ENCODE measurements at places on chromosomes 2 and 18.

- DNase-seq: no peak
Observed at GRCh38 chr2:10318345-10318744, 15.6 kb downstream of the HPCAL1 start.

GRCh38 chr2:127145280-127145895 lies 38.4 kb upstream of the BIN1 start:
- no peak for DNase-seq

GRCh38 chr2:69173706-69174105 lies 160.7 kb downstream of the ANTXR1 start:
- no peak for DNase-seq

DNA sequence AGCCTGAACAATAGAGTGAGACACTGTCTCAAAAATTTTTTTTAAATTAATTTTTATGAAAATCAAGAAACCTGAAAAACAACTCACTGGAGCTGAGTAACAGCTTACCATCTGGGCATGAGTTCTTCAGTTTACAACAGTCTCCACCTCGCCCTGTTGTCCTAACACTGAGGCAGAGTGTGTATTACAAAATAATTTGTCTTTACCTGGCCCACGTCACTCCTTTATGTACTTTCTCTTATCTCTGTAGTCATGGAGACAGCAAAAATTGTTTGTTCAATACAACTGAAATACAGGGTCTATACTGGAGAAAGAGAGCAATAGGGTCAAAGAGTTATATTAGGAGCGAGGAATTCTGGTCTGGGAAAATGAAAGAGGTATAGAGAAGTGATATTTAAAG lies 48.1 kb downstream of the CYTIP start:
- no peak for DNase-seq

- no peak for DNase-seq
Observed at GRCh38 chr2:232417489-232417888, 10.8 kb downstream of the ALPG start.

DNA sequence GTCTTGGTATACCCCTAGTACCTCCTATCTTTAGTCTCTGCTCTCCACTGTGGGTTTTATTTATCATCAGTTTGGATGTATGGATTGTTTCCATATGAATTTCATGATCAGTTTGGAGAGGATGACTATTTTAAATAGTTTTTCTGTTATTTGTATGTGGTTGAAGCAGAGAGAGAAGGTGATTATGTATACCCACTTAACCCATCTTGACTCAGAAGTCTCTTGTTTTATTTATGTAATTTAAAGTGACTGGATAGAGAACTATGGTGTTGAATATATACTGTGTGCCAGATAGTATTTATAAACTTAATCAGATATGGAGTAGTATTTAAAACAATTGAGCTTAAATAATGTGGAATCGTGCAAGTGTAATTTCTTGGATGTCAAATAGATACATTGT lies 39.9 kb downstream of the SMAD4 start:
- DNase-seq: no peak

- peak; percentile 56 for DNase-seq
Observed at GRCh38 chr18:24560511-24560981, 100.1 kb downstream of the HRH4 start.

DNA sequence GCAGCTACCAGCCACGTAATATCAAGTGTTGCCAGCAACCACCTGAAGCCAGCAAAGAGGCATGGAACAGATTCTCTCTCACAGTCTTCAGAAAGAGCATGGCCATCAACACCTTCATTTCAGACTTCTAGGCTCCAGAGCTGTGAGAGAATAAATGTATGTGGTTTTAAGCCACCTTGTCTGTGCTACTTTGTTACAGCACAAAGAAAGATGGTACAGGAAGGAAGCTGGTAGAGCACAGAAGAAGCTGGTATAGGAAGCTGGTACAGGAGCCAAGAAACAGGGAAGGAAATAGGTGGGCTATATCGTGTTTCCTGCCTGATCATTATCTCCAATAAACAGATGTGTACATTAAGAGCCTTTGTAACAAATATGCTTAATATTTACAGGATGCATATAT lies 217.4 kb downstream of the DPP10 start:
- no peak for DNase-seq

DNA sequence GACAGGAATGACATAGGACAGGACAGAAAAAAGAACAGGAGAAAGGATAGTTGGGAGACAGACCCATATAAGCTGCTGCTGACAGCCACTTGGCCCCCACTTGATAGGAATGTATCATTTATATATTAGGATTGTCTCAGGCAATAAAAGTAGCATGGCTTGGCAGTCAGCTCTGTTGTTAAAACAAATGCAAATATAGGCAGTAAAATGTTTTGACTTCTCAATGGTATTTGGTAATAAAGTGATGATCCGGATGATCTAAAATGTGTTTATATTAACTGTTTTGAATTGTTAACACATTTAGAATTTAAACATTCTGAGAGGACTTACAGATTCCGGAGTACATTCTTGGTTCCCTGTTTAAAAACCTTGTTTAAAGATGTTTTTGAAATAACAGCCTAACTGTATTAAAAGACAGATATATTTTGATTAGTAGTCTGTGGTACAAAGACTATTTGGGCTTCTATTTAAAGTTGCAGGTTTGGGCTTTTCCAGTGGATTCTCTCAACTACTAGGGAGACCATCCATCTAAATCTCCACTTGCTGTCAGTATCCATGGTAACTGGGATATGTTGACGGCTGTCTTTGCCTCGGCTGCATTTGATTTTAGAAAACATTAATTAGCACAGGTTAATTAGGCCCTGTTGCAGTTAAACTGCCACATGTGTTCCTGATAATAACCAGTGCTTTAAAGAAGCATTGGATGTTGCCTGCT lies 147.6 kb downstream of the ESCO1 start:
- no peak for DNase-seq

- no peak for DNase-seq
Observed at GRCh38 chr18:7830468-7830867, 263.4 kb downstream of the PTPRM start.

- DNase-seq: no peak
Observed at GRCh38 chr2:97758131-97758705, 44.8 kb downstream of the ZAP70 start.

GRCh38 chr2:24454294-24454693 lies 36.8 kb upstream of the NCOA1 start:
- no peak for DNase-seq

DNA sequence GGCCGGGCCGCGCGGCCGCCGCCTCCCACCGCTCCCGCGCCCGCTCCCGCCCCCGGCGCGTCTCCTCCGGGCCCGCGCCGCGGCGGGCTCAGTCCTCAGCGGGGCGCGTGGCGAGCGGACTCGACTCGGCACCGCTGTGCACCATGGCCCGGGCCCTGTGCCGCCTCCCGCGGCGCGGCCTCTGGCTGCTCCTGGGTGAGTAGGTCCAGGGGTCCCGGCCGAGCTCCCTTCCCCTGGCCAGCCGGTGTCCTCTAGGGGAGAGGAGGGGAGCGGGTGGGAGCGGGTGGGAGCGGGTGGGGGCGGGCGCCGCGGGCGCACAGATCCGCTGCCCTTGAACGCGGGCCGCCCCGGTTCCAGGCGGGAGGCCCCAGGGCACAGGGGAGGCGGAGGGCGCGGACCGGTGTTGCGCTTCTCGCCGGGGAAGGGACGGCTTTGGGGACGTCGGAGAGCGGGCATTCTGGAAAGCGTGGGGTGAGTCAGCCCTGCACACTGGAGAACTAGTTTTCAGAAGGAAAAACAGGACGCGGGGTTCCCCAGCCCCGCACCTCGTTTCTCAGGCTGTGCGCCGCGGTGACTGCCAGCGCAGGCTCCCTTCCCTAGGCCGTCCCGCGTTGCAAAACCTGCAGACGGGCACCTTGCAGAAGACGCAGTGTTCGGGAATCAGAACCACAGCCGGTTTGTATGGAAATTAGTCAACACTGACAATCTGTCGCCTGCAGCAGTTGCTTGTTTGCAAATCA lies at the start of gene RAMP1:
RAMP1 (plus strand) TSS at position 91 of the 740 bp plus-strand sequence; CDS start at position 144, 53 bp downstream.
- no peak for DNase-seq

- DNase-seq: peak; percentile 84
Observed at GRCh38 chr2:206274434-206275311, at the start of gene ZDBF2. Gene ZDBF2 (plus strand): TSS chr2:206274663. CDS start chr2:206281850, 7,187 bp downstream.

- no peak for DNase-seq
Observed at GRCh38 chr2:99998651-99999320, 143.6 kb downstream of the AFF3 start.

DNA sequence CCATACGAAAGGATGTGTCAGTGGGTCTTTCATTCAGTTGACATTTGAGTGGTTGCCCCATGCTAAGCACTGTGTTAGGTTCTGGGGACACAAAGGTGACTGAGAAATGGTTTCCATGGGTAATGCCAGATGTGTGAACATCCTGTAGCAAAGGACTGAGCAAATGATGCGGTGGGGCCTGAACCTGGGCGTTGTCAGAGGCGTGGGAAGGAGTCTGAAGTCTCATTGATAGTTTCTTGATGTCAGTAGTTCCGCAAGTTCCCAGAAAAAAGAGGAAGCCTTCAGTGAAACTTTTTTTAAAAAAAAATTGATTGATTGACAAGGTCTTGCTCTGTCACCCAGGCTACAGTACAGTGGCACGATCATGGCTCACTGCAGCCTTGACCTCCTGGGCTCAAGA lies 56.9 kb downstream of the LIMS1 start:
- DNase-seq: no peak

GRCh38 chr2:229501051-229501794 lies 213.1 kb downstream of the DNER start:
- DNase-seq: no peak

GRCh38 chr2:46230115-46230571 lies 67.1 kb upstream of the EPAS1 start:
- peak; percentile 52 for DNase-seq

- DNase-seq: no peak
Observed at GRCh38 chr2:189020179-189020578, 46.0 kb downstream of the COL3A1 start.

DNA sequence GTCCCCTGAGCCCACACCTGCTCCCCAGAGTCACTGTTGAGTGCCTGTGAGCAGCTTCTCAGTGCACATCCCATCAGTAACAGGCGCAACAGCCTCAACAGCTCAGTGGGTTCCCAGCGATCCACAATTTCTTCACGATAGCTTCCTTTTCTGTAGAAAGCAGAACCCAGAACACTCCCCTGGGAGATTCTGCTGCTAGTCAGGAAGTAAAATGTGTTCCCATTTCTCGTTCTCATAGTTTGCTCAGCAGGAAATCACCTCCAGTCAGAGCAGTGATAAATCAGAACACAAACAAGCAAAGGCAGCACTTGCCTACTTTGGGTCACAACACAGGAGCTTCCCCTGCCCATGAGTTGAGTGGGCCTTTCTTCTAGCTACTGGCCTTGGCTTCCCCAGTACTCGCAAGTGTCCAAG lies 48.9 kb upstream of the ATG16L1 start:
- DNase-seq: no peak

GRCh38 chr2:33763671-33764310 lies 164.7 kb upstream of the FAM98A start:
- DNase-seq: no peak

GRCh38 chr18:46310675-46311345 lies 206.6 kb downstream of the HAUS1 start:
- no peak for DNase-seq

GRCh38 chr2:39264733-39265132 lies 21.0 kb upstream of the CDKL4 start:
- no peak for DNase-seq

DNA sequence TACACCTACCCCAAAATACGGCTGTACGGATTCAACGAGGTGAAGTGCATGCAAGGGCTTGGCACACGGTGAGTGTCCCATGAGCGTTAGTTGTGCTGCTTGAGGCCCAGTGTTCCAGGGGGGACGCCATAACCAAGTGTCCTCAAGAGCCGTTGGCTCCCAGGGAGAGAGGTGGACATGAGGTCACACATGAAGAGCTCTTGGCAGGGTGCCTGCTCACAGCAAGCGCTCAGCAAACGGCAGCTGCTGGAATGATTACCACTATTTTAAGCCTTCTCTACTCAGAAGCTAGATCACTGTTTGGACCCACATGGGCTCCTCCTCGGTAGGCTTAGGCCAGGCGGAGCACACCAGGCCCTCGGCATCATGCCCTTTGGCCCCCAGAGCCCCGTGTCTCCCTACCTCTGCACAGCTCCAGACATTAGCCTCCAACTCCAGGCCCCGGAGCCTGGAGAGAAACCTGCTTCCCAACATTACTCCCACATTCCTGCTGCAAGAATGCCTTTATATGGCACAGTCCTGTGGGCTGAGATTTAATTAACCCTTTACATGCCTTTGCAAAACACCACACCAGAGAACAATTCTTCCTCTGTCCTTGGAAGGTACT lies 68.4 kb upstream of the PPP1CB start:
- DNase-seq: peak; percentile 40

DNA sequence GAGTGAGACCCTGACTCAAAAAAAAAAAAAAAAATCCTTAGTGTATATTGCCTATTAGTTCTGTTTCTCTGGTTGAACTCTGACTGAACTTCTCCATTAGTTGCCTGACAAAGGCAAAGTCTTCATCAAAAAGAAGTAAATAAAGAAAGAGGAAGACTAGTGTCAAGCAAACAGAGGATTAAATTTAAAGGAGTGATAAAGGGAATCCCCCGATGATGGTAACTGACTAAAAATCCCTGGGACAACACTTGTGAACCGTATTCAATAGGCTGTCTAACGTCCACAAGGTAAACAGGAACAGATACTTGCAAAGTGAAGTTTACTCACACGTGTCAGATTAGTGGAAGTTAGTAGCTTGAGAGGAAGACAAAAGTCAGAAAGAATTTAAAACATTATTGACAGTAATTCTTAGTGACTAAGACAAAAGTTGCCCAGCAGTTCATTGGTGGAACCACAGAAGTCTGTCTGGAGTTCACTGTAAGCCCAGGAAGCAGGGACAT lies 26.2 kb upstream of the SPOPL start:
- DNase-seq: no peak

DNA sequence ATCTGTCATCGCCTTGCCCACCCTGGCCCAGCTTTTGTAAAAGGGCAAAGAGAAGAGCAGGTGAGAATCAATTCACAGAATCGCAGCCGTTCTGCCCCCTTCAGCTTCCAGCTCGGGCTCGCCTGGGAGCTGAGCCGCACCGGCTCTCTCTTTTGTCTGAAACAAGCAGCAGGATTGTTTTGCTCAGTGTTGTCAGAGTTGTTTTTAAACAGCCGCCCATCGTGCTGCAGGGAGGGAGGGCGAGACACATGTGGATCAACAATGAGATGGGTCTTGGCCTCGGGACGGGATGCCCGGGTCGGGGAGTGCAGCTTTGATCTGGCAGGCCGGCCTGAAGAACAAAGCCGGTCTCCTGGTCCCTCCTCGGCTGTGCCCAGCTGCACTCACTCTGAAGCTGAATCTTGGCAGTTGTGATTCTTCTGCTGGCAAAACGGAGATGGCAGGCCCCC lies 39.7 kb upstream of the HDAC4 start:
- no peak for DNase-seq

DNA sequence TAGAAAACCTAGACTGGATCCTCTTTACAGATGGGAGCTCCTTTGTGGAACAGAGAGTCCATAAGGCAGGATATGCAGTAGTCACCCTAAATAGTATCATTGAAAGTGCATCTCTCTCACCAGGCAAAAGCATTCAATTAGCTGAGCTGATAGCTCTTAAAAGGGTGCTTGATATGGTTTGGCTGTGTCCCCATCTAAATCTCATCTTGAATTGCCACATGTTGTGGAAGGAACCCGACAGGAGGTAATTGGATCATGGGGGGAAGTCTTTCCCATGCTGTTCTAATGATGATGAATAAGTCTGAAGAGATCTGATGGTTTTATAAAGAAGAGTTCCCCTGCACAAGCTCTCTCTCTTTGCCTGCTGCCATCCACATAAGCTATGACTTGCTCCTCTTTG lies 96.2 kb upstream of the RMP24 start:
- no peak for DNase-seq

GRCh38 chr2:51511002-51511401 lies 479.1 kb upstream of the NRXN1 start:
- DNase-seq: no peak

GRCh38 chr2:223416815-223417610 lies 185.1 kb downstream of the SCG2 start:
- no peak for DNase-seq

GRCh38 chr18:74337155-74337911 lies 21.7 kb downstream of the C18orf63 start:
- DNase-seq: no peak
